Activated naive CD4-positive, alpha-beta T cell treated with anti-CD3 and anti-CD28 coated beads, Interleukin-2, amount 10 ng/mL, durations not matched to agents 5 hours and 36 hours (primary cell): ENCODE measurements at places on chromosomes 6 and 20. TPM values are rescaled to one million over a fixed set of nuclear protein-coding genes. Genes with fewer than 3 reads are reported as not detected.

Gene OR2J1
- total RNA-seq: not detected

Gene TGM3
- not detected for total RNA-seq

Gene MEI4
- total RNA-seq: not detected

Gene PRL
- not detected for total RNA-seq

Gene HRH3
- total RNA-seq: not detected

Gene PRDM1
- total RNA-seq: 26.0 TPM

Gene OR12D2
- not detected for total RNA-seq

Gene BPIFB4
- not detected for total RNA-seq

Gene RHAG
- not detected for total RNA-seq

Gene NOX3
- not detected for total RNA-seq

Gene MMS22L
- 26.1 TPM for total RNA-seq

Gene STX11
- total RNA-seq: 9.9 TPM

Gene IDH3B
- total RNA-seq: 87.3 TPM

Gene KCNK5
- 3.1 TPM for total RNA-seq
